ENCODE measurements at places on chromosomes 12 and 14.

GRCh38 chr12:69337311-69338090, 10.7 kb upstream of the LYZ start:
- DNase-seq = no peak

- peak; percentile 2 for DNase-seq
Measured at GRCh38 chr14:56159066-56159465, 40.9 kb downstream of the PELI2 start.

DNA sequence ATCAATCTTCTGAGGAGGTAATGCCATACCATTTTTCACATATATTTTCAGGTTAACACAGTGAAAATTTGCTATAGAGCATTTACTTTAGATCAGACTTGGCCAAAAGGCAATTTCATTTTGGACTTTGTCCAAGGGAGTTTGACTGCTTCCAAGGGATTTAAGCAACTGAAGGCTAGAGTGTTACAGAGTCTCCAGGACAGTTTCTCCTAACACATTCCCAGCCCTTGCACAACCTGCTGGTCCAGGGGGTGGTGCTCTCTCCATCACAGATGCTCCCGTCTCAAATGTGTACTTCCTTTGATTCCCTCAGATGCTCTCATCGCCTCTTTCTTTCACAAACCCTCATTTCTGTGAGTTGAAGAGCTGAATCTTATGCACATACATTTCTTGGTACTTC, 143.1 kb downstream of the TPH2 start:
- no peak for DNase-seq

- DNase-seq = peak; percentile 56
Measured at GRCh38 chr12:105107171-105107493, 399 bp upstream of the WASHC4 start.

DNA sequence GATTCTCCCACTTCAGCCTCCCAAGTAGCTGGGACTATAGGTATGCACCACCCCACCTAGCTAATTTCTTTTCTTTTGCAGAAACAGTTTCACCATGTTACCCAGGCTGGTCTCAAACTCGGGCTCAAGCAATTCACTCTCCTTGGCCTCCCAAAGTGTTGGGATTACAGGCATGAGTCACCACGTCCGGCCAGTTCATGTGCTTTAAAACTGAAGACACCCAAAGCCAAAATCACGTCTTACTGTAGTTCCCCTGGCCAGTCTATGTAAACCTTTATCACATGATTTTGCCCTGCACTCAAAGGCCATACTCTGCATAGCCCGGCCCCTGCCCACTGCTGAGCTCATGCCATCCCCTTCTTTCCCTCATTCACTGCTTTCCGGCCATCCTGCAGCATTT, 4.5 kb downstream of the ALKBH2 start:
- DNase-seq = no peak

GRCh38 chr12:7346551-7347225, 42.8 kb downstream of the ACSM4 start:
- no peak for DNase-seq

- peak; percentile 7 for DNase-seq
Measured at GRCh38 chr12:104710940-104711689, 247.0 kb downstream of the SLC41A2 start.

- DNase-seq = no peak
Measured at GRCh38 chr12:8950221-8950527, 729 bp upstream of the M6PR start.

DNA sequence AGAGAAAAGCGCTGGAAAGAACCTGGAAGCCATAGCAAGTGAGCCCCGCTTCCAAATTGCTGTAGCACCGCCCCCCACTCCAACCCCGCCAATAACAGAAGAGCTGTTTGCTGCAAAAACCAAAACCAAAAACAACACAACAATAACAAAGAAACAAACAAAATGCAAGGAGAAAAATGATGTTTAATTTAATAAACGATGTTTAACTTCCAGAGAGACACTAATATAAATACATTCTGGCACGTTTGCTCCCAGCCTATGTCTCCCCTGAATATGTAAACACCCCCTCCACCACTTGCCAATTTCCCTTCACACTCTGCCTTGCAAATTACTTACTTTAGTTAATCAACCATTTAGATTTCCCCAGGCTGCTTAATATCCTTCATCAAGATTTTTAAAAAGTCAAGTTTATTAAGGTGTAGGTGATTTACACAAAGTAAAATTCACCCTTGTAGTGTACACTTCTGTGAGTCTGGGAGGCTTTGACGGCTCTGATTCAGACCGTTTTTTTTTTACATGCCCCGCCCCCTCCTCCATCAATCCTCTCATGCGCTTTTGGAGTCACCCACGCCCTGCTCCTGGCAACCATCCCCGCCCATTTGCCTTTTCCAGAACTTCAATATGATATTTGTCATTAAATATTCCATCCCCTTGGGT, 482 bp upstream of the IFI27L2 start:
- DNase-seq = peak; percentile 80

- no peak for DNase-seq
Measured at GRCh38 chr14:74792249-74793039, 29.3 kb downstream of the YLPM1 start.

DNA sequence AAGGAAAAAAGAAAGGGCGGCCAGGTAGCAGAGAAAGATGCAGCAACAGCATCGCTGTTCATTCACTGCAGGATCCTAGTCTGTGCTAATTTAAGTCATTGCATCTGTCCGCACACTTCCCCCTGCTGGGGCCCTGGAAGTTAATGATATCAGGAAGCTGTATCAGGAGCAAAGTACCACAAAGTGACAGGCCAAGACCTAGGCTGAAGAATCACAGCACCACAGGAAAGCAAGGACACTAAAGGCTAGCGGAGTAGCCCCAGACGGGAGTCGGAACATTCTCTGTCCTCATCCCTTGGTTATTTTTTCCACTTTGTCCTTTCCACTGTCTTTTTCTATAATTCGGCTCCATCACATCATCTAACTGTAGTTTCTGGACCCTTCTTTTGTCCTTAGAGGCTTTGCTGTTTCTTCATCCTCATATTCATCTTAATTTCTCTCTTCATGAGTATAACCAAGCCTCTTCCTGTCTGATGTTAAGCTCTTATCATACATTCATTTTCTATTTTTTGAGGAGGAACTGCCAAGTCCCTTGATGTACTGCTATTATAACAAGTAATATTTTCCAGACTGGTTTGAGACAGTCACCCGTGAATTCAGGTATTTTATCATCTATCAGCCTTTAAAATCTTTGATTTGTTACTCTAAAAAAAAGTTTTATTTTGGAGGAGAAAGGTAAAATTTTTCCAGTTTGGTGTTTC, 28.3 kb downstream of the DUSP16 start:
- DNase-seq = no peak

GRCh38 chr12:124613151-124613585, 45.8 kb upstream of the NCOR2 start:
- peak; percentile 46 for DNase-seq

- DNase-seq = no peak
Measured at GRCh38 chr12:125773033-125773640, 707.9 kb downstream of the AACS start.

GRCh38 chr14:49960453-49960852, 67.6 kb downstream of the ARF6 start:
- peak; percentile 54 for DNase-seq

- DNase-seq = peak; percentile 53
Measured at GRCh38 chr14:70567791-70568190, 32.7 kb downstream of the MED6 start.

- no peak for DNase-seq
Measured at GRCh38 chr14:96097752-96098151, 58.6 kb downstream of the C14orf132 start.

DNA sequence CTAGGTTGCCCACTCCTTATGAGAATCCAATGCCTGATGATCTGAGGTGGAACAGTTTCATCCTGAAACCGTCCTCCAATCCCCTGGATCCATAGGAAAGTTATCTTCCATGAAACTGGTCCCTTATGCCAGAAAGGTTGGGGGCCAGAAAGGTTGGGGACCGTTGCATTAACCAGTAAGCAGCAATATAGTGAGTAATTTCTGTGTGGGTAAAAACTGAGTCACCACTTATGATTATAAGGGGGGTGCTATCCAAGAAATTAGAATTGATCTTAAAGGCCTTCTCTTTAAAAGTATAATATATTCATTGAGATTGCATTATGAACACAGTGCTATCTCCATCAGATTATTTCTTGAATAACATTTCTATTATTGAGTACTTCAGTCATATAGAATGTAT, 97.2 kb downstream of the PCNX1 start:
- no peak for DNase-seq

GRCh38 chr12:91892081-91892855, 253.4 kb downstream of the BTG1 start:
- DNase-seq = no peak

GRCh38 chr12:39626033-39626814, 6.6 kb upstream of the ABCD2 start:
- DNase-seq = no peak

DNA sequence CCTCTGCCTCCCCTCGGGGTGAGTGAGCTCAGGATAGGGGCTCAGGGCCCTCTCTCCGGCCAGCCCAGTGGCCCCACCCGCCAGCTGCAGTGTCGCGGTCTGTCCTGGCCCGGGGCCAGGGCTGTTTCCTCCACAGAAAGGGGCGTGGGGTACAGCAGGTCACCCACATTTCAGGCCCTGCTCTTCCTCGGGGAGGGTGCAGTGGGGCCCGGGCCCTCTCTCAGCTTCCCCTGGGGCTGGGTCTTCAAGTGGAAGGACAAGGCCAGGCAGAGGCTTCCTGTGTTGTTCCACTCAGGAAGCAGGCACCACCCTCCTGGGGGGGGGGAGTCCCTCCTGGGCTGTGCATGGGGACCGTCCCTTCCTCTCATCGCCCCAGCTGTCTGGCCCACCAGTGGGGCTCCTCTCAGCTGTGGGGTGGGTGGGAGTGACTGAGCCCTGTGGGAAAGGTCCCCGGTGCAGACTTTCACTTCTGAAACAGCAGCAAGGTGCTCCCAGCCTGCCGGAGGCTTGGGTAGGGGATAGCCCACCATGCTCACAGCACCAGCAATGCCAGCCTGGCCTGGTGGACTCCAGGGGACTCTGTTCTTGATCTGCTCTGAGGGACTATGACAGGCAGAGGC, 3.7 kb downstream of the GPR132 start:
- no peak for DNase-seq

DNA sequence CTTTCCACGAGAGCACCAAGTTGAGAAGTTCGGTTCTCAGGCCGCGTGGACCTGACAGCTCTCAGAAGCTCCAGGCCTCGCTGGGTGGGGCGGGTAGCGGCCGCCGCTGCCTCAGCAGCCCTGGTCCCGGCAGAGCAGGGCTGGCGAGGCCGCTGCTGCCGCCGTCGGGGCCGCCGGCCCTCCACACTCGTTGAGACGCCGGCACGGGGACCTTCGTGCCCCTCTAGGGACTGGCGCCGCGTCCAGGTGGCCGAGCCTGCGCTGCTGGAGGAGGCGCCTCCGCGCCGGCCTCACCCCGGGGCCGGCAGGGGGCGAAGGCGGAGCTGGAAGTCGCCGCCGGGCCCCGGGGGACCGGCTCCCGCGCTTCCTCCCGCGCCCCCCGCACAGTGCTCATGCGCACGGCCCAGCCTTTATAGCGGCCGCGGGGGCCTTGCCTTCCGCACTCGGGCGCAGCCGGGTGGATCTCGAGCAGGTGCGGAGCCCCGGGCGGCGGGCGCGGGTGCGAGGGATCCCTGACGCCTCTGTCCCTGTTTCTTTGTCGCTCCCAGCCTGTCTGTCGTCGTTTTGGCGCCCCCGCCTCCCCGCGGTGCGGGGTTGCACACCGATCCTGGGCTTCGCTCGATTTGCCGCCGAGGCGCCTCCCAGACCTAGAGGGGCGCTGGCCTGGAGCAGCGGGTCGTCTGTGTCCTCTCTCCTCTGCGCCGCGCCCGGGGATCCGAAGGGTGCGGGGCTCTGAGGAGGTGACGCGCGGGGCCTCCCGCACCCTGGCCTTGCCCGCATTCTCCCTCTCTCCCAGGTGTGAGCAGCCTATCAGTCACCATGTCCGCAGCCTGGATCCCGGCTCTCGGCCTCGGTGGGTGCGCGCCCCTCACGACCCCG, at the start of gene COCH:
COCH (plus strand) TSS at position 440 of the 879 bp plus-strand sequence; CDS start at position 820, 380 bp downstream.
- DNase-seq = no peak

DNA sequence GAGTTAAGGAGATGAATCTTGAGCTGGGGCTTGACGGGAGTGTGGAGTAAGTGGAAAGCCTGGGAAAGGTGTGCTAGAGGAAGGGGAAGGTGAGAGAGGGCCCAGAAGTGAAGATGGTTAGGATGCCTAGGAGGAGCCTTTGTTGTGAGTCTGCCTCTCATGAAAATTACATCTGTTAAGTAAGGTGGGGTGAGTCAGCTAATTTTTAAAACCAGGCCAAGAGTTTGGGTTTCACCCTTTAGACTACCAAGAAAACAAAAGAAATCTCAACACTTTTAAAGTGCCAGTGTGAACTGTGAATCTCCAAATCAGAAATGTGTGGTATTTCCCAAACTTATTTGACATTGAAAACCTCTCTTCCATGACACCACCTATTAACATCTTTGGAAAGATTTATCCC, 185.2 kb downstream of the CRADD start:
- DNase-seq = no peak

DNA sequence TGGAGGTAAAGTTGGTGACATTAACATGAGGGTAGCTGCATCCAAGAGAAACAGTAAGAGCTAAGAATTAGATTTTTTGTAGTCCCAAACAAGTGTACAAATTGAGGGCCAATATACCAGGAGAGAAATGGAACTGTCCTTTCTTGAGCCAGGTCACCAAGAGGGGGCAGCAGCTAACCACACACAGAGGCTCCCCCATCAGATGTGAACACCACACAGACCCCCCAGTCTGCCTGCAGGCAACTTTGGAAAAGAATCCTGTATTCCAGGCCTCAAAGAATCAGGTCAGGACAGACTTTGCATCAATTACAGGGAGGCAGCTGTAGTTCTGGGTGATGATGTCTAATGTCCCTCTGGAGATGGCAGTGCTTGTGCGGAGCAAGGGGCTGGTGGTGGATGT, 77.9 kb downstream of the SPTB start:
- DNase-seq = no peak

GRCh38 chr14:99345472-99345871, 73.5 kb upstream of the BCL11B start:
- DNase-seq = no peak

- DNase-seq = peak; percentile 50
Measured at GRCh38 chr12:13209436-13210235, 13.1 kb downstream of the EMP1 start.

DNA sequence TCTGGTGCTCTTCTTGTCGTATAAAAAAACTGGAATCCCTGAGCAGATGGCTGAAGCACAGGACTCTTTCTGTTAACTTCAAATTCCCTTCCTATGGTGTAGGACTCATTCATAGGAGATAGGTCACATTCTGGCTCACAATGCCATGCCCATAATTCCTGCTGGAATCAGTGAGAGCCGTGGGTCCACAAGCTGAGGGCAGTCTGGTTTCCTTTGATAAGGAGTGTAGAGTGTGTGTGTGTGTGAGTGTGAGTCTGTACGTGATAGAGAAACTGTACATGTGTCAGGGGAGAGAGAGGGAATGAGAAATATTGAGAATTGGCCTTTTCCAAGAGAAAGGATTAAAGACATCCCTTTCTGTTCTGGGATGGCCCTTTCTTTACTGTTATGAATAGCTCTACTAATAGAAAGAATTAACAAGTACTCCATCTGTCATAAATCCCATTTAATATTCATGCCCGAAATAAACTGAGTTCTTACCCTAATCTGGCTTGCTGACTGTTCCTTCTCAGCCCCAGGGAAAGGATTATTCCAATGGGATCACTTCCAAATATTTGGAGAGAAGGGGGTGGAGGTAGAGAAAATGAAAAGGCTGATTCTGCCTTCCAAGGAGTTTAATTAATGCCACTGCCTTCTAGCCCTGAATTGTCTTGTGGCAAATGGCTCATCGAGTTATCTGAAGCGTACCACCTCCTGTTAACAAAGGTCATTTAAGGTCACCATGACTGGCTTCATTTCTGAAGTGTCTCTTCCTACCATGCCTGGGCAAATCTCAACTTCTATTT, 79.0 kb downstream of the TMX1 start:
- peak; percentile 29 for DNase-seq

GRCh38 chr12:18749386-18749957, 11.6 kb downstream of the CAPZA3 start:
- no peak for DNase-seq
